ENCODE measurements at places on chromosomes 12 and 14.
A peak's percentile ranks its signal among the peaks of the same experiment; 100 is the strongest.

DNA sequence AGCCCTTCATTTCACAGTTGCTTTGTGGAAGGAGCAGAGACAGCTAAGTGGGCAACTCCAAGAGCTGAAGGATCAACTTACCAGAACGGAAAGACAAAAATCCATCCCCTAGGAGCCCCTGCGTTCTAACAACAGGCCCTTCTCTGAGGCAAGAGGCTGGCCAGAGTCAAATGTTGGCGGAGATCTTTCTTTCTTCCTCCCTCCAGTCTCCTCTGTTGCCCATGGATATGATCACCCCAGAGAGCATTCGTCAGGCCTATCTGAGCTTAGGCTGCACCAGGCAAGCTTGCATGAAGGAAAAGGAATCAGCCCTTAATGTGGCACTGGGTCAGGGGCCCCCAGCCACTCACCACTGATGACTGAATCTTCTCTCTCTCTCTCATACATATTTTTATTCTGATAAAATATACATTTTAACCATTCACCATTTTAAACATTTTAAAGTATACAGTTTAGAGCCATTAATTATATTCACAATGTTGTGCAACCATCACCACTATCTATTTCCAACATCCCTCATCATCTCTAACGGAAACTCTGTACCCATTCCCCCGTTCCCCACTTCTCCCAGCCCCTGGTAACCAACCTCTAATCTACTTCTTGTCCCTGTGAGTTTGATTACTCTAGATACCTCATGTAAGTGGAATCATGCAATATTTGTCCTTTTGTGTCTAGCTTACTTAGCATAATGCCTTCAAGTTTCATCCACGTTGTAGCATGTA, 52.9 kb upstream of the CCND2 start:
- DNase-seq = no peak

DNA sequence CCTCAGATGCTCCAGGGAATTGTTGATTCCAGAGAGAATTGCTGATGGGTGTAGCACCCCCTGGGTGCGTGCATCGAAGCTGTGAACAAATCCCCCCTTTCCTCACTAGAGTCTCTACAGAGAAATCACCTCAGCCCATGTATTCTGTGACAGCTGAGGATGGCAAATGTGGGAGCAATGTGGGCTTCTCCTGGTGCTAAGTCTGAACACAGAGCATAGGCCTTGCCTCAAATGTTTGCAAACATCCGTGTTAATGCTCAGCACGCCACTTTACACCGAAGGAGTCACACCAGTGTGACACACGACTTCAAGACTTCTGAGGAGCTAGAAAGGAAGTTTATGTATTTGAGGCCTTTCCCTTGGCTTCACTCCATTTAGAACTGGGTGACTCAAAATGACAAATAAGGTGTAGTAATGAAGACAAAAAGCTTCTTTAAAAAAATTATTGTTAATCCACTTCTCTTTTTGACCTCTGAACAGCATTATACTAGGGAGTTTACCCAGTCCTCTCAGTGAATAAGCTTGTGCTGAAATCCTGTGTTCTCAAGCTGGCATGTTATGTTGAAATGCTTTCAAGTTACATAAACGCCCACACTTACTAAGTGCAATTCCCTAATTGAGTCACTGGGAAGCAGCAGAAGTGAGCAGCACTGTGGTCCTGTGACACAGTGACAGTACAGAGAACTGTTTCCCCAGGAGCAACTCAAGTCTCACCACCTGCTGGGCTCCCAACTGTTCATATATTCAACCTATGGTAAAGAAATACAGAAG, 92.9 kb downstream of the FAR2 start:
- DNase-seq = no peak

- no peak for DNase-seq
Measured at GRCh38 chr12:15721316-15722115, 67.7 kb downstream of the EPS8 start.

DNA sequence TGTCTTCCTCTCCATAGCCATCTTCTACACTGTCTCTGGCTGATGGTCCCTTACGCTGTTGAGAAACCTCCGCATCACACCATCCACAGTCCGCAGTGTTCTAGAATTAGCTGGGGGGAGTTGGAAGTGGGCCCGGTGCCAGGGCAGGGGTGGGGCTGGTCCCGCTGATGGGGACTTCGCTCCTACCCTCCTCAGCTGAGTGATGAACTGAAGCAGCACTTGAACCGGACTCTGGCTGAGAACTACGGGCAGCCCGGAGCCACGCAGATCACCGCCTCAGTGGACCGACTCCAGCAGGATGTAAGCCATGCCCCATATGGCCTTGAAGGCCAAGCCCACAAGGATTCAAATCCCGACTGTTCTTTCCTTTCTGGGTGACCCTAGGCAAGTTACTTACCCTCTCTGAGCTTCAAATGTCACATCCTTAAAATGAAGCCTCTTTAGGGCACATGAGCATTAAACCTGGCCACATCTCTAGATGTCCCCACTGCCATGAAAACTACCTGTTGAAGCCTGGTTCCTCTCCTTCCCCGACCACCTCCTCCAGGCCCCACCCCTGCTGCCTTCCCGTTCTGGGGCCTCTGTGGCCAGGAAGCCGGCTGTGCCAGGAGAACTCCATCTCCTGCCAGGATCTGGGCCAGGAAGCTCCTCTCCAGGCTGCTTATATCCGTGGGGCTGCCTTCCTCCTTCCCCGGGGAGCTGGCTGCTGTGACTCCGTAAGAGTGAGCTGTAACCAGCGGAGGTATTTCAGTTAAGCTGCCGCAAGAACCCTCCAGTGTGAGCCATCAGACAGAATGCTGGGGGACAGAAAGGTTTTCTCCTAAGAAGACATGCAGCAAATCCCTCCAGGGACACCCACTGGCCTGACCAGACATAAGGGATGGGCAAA, 53.1 kb downstream of the TSPAN11 start:
- DNase-seq = no peak

DNA sequence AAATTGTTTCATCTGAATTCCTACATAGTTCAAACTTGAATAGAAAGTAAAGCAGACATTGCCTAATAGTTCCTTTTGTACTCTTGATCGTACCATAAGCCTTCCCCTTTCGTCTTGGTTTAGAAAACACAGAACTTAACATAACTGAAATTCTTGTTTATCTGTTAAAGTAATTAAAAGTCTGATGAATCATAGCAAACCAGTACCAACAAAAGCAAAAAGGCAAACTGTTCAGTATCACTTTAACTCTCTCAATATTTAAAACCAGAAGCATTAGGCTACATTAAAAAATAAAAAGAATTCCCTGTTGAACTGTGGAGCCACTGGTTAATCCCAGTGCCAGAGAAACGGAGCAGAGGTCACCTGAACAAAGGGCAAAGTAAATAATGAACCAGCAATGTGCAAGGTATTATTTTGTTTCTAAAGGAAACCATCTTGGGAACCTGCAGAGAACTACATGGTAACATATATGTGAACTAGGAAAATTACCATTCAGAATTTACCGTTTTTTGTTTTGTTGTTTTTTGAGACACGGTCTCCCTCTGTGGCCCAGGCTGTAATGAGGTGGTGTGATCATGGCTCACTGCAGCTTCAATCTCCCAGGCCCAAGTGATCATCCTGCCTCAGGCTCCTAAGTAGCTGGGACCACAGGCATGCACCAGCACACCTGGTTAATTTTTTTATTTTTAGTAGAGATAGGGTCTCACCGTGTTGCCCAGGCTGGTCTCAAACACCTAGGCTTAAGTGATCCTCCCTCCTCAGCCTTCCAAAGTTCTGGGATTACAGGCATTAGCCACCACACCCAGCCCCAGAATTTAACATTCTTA, 17.1 kb upstream of the HIGD1C start:
- no peak for DNase-seq

- no peak for DNase-seq
Measured at GRCh38 chr14:71996610-71997009, 64.4 kb downstream of the RGS6 start.

GRCh38 chr12:55626154-55626553, 10.5 kb upstream of the OR10P1 start:
- DNase-seq = no peak

DNA sequence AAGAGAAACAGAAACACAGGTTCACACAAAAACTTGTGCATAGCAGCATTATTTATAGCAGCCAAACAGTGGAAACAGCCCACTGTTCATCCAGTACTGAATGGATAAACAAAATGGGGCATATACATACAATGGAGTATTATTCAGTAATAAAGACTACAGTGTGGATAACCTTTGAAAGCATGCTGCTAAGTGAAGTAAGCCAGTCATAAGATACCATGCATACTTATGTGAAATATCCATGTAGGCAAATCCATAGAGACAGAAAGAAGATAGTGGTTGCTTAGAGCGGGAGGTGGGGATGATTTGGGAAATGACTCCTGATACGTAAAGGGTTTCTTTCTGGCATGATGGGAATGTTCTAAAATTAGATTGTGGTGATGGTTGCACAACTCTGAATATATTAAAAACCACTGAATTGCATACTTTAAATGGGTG, 99.4 kb downstream of the CRADD start:
- DNase-seq = no peak

- no peak for DNase-seq
Measured at GRCh38 chr14:102227184-102227964, 77.6 kb downstream of the MOK start.

DNA sequence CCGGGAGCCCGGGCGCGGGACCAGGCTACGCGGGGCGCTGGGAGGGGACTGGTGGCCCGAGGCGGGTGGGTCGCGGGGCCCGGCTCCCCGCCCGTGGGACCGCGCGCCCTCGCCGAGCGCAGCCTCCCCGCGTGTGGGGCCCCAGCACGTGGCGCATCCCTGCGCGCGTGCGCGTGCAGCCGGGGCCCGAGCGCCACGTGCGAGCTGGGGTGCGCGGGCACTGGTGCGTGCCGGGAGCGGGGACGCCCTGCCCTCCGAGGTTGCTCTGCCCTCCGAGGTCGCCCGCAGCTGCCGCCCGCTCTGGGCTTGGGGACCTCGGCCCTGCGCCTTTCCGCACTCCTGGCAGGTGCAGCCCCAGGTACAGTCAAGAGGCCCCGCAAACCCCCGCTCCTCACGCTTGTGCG, 365 bp upstream of the CCDC88C start:
- DNase-seq = no peak

DNA sequence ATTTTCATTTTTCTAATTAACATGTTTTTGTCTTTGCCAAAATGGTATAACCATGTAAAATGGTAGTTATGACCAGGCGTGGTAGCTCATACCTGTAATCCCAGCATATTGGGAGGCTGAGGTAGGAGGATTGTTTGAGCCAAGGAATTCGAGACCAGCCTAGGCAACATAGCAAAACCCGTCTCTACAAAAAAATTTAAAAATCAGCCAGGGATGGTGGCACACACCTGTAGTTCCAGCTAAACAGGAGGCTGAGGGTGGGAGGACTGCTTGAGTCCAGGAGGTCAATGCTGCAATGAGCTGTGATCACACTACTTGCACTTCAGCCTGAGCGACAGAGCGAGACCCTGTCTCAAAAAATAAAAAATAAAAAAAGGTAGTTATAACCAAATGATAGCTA, 23.1 kb downstream of the PPTC7 start:
- no peak for DNase-seq

GRCh38 chr14:77026166-77026929, 2.2 kb downstream of the IRF2BPL start:
- no peak for DNase-seq

DNA sequence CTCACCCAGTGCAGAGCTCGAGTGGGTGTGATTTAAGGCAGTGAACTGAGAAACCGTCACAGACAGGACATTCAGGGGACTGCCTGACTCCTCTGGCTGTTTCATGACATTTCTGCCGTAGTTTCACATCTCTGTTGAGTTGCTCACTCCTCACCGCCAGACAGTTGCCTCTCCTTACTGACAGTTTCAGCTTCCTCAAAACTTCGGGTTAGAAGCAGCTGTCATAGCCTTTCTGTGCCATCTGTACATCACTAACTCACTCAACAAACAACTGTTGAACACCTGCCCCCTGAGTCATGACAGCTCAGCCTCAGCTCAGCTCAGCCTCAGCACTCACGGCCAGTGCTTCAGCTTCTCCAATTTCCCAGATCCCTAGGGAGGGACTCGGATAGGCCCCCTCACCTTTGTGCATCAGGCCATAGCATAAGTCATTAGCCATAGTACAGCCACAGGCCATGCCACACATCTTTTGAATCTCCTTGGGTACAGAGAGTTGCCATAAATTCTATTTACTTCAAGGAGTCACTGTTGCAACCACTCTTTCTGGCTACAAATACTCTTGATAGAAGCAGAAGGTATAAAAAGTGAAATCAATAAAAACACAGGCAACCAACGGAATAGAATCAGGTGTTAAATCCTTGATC, 6.2 kb upstream of the SLC15A4 start:
- no peak for DNase-seq

- DNase-seq = no peak
Measured at GRCh38 chr14:69327507-69327906, 67.5 kb downstream of the GALNT16 start.

GRCh38 chr14:65042296-65042695, 55.6 kb downstream of the FNTB start:
- no peak for DNase-seq

- DNase-seq = peak; percentile 73
Measured at GRCh38 chr14:32050878-32051277, 26.2 kb upstream of the ARHGAP5 start.

GRCh38 chr12:104729091-104729490, 229.0 kb downstream of the SLC41A2 start:
- no peak for DNase-seq

DNA sequence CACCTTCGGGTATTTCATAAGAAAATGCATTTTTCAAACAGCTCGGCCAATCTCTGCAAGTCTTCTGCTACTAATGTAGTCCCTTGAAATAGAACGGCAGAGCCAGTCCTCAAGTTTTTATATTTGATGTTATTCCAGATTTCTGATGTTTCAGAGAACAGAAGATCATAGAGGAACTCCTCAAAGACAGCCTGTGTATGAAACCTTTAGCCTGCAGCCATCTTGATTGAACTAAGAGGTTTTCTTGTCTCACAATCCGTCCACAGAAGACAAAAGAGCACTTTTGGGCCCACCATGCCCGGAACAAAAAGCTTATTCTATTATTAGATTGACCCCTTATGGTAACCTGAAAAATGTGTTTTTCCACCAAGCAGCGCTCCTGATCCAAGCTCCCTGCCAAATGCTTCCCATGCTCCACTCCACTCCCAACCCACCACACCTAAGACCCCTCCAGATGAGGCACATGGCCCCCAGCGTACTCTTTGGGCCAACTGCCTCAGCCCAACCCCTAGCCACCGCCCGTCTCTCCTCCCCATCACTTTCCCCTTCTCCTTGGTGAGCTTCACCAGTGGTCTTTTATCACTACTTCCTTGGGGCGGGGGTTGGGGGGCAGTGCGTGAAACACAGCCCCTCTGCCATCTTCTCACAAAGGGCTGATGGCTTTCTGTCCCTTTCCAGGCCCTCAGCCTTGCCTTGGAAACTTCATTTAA, 175.8 kb downstream of the CALM1 start:
- no peak for DNase-seq

- no peak for DNase-seq
Measured at GRCh38 chr14:72155379-72155993, 223.3 kb downstream of the RGS6 start.

- peak; percentile 48 for DNase-seq
Measured at GRCh38 chr14:58663494-58664111, 25.8 kb downstream of the DACT1 start.

GRCh38 chr12:190881-191280, 23.1 kb downstream of the SLC6A12 start:
- no peak for DNase-seq

Data from NCI-H2029 treated with DMSO at 0.1 percent for 48 hours (cell line).